ENCODE measurements at places on chromosomes 5 and 9.

DNA sequence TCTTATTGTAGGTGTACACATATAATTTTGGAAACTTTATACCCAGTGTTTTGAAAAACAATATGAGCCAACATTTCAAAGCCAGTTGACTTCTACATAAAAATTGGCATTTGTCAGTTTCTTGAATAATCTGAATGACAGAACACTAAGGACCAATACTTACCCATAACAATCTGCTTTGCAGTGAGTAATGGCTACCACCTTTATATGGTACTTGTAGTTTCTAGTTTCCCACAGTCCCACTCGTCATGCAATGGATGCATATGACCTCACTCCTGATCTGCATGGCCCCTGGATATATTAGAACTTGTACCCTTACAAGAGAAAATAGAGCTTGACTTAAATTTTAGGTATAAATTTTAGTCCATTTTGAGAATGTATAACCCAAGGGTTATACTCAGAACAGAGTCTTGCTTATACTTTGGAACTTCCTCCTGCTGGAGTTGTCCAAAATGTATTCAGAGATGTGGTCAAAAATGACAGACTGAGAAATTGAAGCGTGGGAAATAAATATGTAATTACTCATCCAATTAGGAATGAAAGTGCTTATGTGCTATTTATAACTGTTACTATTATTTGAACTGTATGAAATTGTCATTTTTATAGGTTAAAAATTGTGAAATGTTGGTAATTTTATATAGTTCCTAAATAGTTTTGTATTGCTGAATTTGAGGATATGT lies 19.5 kb downstream of the XRCC4 start:
- peak; percentile 27 for DNase-seq

- no peak for DNase-seq
These were observed 6.1 kb upstream of the POC5 start for GRCh38 chr5:75723378-75723777.

GRCh38 chr5:5953584-5954274 lies 424.6 kb downstream of the MED10 start:
- DNase-seq = no peak

DNA sequence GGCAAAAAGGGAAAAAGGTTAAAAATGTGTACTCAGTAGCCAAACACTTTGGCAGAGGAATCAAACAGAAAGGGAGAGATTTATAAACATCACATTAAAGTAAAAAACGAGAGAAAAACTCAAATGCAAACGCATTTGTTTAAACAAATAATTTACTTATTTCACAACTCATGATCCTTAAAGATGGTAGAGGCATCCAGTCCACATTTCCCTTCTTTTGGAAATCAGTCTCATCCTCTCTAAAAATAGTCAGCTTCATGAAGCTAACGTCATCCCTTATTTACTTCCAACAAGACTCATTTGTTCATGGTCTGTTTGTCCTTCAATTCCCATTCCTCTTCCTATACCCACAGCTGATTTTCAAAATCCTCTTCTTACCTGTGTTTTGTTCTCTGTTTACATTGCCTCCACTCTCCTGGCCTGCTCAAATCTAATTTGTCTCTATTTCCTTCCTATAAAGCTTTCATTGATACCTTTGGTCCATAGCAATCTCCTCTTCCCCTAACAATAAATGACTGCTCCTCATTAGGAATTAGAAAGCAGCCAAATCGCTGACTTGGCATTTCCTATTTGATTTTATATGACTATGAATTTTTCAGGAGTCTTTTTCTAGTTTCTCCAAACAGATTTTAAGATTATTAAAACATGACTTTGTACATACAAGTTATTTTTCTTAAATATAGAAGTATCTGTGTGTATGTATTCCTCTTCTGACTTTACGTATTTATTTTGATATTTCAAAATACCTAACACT lies 805.3 kb downstream of the TLE1 start:
- DNase-seq = no peak

GRCh38 chr9:27311184-27311583 lies 14.2 kb upstream of the EQTN start:
- no peak for DNase-seq

DNA sequence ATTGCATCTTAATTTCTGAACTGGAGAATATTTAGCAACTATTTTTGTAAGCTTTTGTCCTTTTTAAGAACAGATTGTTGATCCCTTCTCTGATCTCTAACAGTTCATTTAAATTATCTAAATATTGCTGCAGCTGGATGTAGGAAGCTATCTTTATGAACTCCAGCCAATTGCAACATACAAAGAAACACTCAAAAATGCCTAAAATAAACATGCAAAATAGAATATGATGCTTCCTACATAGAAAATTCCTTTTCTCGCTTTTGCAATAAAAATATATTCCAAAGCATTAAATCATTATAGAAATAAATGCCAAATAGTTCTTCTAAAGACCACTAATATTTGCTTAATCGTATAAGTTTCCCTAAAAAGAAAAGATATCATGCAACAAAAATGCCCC lies 218.6 kb downstream of the LURAP1L start:
- DNase-seq = no peak

- DNase-seq = no peak
These were observed 345.2 kb downstream of the GLIS3 start for GRCh38 chr9:3954331-3955304.

GRCh38 chr9:68844157-68844556 lies 139.1 kb downstream of the PIP5K1B start:
- DNase-seq = no peak

DNA sequence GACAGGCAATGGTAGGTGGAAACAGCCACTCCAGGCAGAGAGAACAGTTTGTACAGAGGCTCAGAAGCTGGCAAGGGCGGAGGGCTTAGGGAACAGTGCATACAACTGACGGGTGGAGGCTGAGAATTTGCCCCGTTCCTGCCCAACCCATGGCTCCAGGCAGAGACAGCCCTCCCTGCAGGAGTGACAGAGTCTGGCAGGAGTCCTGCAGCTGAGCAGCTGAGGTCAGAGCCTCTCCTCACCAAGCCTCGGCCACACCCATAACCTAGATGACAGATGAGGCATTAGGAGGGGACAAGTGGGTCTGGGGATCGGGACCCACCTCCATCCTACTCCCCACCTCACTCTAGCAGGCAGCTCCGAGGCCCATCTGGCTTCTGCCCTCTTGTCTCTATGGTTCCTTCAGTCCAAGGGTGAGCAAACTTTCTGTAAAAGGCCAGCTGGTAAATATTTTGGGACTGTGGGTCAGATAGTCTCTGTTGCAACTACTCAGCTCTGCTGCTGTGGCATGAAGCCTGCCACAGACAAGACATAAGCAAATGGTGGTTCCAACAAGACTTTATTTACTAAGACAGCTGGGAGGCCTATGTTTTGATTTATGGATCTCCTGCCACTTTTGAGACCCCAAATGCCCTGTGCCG lies 83.7 kb downstream of the SH3TC2 start:
- peak; percentile 94 for DNase-seq

GRCh38 chr9:78121488-78121887 lies 89.9 kb upstream of the GNAQ start:
- DNase-seq = peak; percentile 76
